ENCODE measurements at places on chromosomes 11 and 22. TPM values are rescaled to one million over a fixed set of nuclear protein-coding genes. Genes with fewer than 3 reads are reported as not detected.

RELA gene
- total RNA-seq, result 31.0 TPM

OR8D4 gene
- total RNA-seq, result not detected

USH1C gene
- total RNA-seq, result 0.78 TPM

- no peak for DNase-seq
These were observed 75.6 kb upstream of the GRAMD1B start for GRCh38 chr11:123354371-123354975.

DNA sequence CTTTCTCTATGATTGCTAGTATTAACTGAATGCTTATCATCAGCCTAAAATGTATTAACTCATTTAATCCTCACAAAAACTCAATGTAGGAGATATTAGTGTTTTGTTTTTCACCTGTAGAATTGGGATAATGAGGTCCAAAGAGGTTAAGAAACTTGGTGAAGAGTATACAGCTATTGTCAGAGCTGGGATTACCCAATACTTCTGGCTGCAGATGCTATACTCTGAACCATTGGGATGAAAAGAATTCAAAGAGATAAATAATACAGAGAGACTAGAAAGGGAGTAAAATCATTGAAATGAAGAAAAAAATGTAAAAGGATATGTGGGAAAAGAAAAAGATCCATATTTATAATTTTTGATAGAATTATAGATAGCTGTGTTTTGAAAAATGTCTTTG lies 137.1 kb downstream of the TRPC6 start:
- no peak for DNase-seq

GRCh38 chr11:7858006-7858405 lies 61.3 kb upstream of the OR5P2 start:
- no peak for DNase-seq

- DNase-seq, result no peak
These were observed 61.9 kb downstream of the EHF start for GRCh38 chr11:34682825-34683224.

DNA sequence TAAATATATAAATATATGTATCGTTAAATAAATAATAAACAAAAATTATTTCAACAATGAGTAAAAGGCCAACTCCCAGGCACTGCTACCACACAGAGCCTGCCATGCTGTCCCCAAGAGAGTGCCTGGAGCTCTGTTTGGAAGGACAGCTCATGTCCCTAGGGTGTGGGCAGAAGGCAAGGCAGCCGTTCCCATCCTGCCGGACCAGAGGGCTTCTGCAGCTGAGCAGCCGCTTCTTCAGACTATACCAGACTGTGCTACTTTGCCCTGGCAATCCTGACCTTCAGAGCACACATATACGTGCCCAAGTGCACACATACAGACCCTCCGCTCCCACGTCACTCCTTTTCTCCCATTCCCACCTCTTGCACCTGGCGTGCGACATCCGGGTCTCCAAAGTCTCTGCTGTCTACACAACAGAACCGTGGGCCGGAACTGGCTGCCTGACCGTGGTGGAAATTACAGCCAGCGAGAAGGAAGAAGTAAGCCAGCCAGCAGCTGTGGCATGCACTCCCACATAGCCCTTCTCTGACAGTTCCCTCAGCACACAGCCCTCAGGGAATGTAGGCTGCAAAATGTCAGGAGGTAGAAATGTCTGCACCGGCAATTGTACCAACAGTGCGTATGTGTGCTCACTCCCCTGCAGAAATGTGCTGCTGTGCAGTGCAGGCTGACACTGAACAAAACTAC lies 24.0 kb downstream of the PAX6 start:
- no peak for DNase-seq

DNA sequence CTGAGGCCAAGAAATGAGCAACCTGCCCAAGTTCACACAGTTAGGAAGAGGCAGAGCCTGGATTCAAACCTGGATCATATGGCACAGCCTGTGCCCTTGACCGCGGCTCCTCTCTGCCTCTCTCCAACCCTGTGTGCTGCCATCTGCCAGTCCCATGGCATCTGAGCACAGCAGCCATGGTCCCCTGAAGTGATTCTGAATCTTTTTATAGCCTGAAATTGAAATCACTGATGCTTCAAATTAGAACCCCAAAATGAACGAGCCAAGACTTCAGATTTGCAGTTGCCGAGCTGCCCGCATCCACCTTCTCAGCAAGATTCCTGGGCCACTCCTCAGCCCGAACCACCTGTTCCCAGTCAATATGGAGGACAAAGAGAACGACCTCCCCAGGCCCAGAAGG lies 252.7 kb downstream of the CTTN start:
- no peak for DNase-seq

DNA sequence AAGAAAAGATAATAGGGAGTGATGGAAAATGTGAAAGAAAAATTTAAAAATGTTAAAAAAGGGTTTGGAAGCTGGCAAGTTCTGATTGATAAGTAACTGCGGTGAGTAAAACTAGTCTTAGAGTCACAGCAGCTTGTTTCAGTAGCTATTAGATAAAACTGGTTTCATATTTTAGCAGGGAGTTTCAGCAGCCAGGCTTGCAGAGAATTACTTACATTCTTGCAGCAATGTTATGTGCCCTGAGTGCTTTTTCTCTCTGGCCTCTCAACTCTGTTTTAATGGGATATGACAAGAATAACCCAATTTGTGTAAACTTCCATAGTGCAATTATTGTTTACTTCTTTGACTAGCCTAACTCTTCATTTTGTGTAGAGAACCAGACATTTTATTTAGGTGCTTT lies 33.6 kb downstream of the PPME1 start:
- no peak for DNase-seq

- no peak for DNase-seq
These were observed 10.6 kb downstream of the MMP20 start for GRCh38 chr11:102614485-102614884.

- DNase-seq, result no peak
These were observed 10.5 kb downstream of the MCAM start for GRCh38 chr11:119306373-119306890.

GRCh38 chr22:48804811-48805301 lies 1022.8 kb downstream of the BRD1 start:
- no peak for DNase-seq

DNA sequence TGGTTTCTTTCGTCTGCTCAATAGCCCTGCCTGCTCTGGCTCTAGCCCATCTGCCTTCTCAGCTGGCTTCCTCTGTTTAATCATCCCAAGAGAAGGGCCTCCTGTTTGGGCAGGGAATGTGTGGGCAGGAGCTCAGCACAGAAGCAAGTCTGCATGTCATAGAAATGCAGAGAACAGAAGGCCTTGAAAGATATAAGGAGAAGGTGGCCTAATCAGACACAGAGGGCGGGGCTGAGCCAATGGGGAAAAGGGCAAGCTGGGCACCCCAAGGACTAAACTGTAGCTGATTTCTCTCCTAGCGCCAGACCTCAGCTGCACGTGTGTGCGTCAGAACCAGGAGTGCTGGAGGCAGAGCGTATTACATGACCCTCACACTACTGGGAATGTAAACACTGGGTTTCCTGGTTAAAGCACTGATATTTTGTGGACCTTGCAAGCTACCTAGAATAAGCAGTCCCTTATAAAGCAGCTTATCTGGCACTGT lies 7.6 kb upstream of the CCKBR start:
- no peak for DNase-seq

Measured in Right ventricle myocardium superior (tissue), 1 donor.